ENCODE measurements at places on chromosomes 16 and 17. TPM values are rescaled to one million over a fixed set of nuclear protein-coding genes. Genes with fewer than 3 reads are reported as not detected.

GRCh38 chr16:53492503-53492902 lies 10.5 kb downstream of the AKTIP start:
- DNase-seq: no peak

DNA sequence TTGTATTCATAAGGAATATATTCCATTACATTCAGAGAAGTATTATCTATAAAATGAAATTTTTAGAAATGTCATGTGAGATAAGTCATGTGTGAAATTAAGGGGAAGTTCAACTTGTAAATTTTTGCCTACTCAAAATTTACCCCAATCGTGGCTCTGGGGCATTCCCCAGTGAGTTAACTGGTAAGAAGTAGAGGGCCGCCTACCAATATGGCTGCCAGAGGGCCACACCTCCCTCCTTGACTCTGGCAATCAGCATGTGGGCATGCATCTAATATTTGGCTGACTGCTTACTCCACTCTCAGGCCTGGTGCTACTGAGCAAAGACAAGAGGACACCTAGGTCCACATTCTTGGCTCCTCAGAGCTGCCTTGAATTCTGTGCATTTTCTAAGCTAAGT lies 39.7 kb upstream of the CNTNAP4 start:
- DNase-seq: no peak

DNA sequence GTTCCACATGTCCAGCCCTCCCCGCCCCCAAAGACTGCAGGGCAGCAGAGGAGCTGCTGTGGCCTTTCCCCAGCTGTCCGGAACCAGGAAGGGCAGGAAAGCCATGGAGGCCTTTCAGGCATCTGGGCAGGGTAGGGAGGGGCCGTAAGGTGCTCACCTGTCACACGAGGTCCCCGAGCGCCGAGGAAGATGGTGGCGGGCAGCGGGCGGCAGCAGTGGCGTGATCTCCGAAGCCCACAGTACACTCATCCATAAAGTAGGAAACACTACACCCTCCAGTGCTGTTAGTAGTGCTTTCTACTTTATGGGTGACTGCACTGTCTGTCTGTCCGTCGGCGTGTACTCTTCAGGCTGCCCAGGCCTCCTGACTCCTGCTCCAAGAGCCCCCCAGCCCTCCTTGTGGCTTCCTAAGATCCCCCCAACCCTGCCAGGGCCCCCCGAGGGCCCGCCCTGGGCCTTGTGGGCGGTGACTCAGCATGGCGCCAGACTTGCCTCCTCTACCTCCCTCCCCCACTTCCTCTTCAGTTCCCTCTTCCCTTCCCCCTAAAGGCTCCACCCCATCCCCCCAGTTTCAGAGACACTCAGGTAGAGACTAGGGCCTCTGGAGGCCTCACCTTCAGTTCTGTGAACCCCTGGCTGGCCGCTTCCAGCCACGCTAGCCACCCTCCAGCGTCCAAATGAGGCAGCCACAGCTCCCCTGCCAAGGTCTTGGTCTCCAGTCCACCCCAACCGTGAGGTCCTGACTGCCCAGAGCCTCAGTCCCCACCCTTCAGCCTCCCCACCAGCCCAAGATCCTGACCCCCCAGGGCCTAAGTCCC lies 2.6 kb upstream of the TSPOAP1 start:
- DNase-seq: no peak

- no peak for DNase-seq
These were observed 23.4 kb upstream of the KRT24 start for GRCh38 chr17:40726919-40727318.

GRCh38 chr17:78369791-78370381 lies 8.6 kb upstream of the PGS1 start:
- no peak for DNase-seq

DNA sequence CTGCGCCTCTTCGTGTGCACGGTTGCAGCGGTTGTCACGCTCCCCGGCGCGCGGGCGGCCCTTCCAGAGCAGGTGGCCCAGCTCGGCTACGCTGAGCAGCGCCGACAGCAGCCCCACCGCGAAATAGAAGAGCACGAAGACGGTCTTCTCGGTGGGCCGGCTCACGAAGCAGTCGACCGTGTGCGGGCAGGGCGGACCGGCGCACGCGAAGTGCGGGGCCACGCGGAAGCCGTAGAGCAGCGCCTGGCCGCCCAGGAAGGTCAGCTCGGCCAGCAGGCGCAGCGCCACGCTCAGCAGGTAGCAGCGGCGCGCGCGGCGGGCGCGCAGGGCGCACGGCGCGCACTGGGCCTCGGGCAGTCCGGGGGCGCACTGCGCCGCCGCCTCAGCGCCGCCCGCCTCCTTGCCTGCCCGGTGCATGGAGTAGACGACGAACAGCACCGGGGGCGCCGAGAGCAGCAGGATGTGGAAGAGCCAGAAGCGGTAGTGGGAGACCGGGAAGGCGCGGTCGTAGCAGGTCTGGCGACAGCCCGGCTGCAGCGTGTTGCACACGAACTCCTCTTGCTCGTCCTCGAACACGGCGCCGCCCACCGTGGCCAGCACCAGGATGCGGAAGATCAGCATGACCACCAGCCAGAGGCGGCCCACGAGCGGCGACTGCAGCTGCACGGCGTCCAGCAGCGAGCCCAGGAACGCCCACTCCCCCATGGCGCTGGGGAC lies 1.3 kb downstream of the GJD3 start:
- DNase-seq: no peak

CACNA1H gene
- total RNA-seq: 10.7 TPM

MYOCD gene
- total RNA-seq: 0.09 TPM

RNF222 gene
- not detected for total RNA-seq

NPIPA5 gene
- 6.0 TPM for total RNA-seq

All from neural crest cell (in vitro differentiated cells).